Spleen (tissue), 13 donors: ENCODE measurements at places on chromosomes 3 and 15. TPM values are rescaled to one million over a fixed set of nuclear protein-coding genes. Genes with fewer than 3 reads are reported as not detected.

The HGD gene
- polyA plus RNA-seq = 2.6 TPM

The CFAP100 gene
- not detected for polyA plus RNA-seq

- H3K4me1 ChIP-seq = no peaks in the 10 kb centered on the region
- H3K36me3 ChIP-seq = no peaks in the 10 kb centered on the region
- no peak for DNase-seq
- H3K4me3 ChIP-seq = no peak overlapping the region
- no peaks in the 10 kb centered on the region for H3K27me3 ChIP-seq
- no peak overlapping the region for H3K27ac ChIP-seq
Observed at GRCh38 chr3:55017876-55018275, 90.0 kb upstream of the LRTM1 start.

- no peaks in the 10 kb centered on the region for H3K36me3 ChIP-seq
- H3K27ac ChIP-seq = no peak overlapping the region
- no peaks in the 10 kb centered on the region for H3K27me3 ChIP-seq
- DNase-seq = no peak
- no peak overlapping the region for H3K4me3 ChIP-seq
Observed at GRCh38 chr3:145190761-145191160, 970.2 kb downstream of the PLOD2 start.

GRCh38 chr3:43171748-43172147 is 65.9 kb upstream of the POMGNT2 start:
- no peaks in the 10 kb centered on the region for H3K27me3 ChIP-seq
- peaks cover 4% of the 10 kb centered on the region for H3K4me1 ChIP-seq
- no peaks in the 10 kb centered on the region for H3K36me3 ChIP-seq
- H3K27ac ChIP-seq = no peak overlapping the region
- DNase-seq = no peak

DNA sequence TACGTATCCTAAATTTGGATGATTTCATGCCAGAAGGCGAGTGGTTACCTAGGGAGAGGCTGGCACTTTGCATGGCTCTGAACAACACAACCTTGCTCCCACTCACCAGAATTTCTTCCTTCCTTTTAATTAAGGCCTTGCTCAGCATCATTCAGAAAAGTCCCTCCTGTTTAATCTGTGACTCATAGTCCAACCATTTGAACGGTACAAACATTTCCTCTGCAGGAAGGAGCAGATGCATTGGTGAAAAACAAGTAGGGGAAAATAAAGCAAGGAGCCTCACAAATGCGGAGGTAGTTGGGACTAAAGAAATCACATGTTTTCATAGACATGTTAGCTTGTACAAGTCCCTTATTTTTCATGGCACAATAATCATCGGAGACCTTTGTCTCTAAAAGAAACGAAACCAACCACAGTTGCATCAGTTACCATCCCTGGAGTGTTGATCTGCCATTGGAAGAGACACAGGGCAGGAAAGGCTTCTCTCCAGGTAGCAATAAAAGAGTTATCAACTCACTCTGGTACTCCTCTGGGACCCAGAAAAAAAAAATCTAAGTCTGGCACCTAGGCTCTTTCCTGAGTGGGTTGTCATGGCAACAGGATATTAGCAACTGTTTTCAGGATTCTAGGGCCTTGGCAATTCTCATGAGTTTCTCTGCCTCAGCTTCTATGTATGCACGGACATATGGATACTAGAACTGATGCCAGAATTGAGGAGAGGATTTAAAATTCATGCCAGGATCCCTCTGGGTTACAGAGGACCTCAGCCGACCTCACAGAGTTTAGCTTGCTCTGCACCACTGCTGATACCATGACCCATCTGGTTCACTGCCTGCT is 255.4 kb upstream of the ARPP21 start:
- H3K4me3 ChIP-seq = no peak overlapping the region
- no peak for DNase-seq
- H3K27me3 ChIP-seq = no peaks in the 10 kb centered on the region
- no peaks in the 10 kb centered on the region for H3K4me1 ChIP-seq

DNA sequence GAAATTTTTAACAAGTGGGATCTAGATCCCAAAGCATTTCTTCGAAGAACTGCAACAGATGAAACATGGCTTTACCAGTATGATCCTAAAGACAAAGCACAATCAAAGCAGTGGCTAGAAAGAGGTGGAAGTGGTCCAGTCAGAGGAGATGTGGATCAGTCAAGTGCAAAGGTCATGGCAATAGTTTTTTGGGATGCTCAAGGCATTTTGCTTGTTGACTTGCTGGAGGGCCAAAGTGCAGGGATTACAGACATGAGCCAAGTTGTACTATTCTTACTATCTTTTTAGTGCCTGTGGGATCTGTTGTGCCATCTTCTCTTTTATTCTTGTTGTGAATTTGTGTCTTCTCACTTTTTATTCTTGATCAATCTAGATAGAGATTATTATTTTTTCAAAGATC is 82.0 kb downstream of the REC114 start:
- H3K27me3 ChIP-seq = no peaks in the 10 kb centered on the region
- no peaks in the 10 kb centered on the region for H3K36me3 ChIP-seq
- no peak for DNase-seq
- H3K27ac ChIP-seq = no peak overlapping the region
- H3K4me1 ChIP-seq = no peaks in the 10 kb centered on the region
- no peak overlapping the region for H3K4me3 ChIP-seq

DNA sequence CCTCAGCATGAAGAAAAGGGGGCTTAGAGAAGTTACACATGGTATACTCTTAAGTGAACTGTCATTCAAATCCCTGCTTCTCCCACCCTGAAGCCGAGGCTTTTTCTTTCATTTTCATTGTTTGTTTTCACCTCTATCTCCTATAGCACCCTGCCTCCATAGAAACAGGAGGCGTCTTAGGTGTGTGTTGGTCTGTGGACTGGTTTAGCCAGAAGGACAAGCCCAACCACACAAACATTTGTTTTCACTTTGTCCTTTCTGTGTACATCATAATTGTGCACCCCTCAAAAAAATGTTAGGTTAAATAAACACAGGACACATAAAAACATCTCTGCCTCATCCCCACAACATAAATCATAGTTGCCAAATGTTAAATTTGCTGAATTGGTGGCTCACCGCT is 73.3 kb upstream of the UBE2E2 start:
- no peaks in the 10 kb centered on the region for H3K36me3 ChIP-seq
- no peaks in the 10 kb centered on the region for H3K4me1 ChIP-seq
- H3K27ac ChIP-seq = no peak overlapping the region
- DNase-seq = no peak
- no peak overlapping the region for H3K4me3 ChIP-seq
